ENCODE measurements at places on chromosomes 7 and 10. TPM values are rescaled to one million over a fixed set of nuclear protein-coding genes. Genes with fewer than 3 reads are reported as not detected.

The LRRC18 gene
- total RNA-seq = not detected

GRCh38 chr10:49610114-49610457 lies at the start of gene SLC18A3:
SLC18A3 (plus strand) TSS chr10:49610310; CDS start chr10:49610741, 431 bp downstream.
- DNase-seq = peak; percentile 28

DNA sequence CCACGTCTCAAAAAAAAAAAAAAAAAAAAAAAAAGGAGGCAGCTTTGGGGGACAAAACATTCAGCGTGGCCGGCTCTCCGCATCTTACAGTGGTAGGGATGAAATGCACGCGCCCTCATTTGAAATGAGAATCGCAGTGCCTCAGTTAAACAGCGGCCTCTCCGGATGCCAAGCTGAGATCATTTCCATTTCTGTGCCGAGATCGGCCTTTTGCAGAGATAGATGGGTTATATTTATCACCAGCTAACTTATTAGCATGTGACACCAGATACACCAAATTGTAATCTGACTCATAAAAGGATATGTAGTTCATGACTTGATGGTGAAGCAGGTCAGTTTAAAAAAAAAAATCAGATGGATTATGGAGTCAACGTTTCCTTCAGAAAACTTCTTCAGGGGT lies 138.7 kb downstream of the CUX1 start:
- DNase-seq = no peak

GRCh38 chr10:128044186-128044585 lies 82.0 kb downstream of the MKI67 start:
- DNase-seq = no peak

GRCh38 chr10:56298941-56299340 lies 62.1 kb downstream of the ZWINT start:
- no peak for DNase-seq

DNA sequence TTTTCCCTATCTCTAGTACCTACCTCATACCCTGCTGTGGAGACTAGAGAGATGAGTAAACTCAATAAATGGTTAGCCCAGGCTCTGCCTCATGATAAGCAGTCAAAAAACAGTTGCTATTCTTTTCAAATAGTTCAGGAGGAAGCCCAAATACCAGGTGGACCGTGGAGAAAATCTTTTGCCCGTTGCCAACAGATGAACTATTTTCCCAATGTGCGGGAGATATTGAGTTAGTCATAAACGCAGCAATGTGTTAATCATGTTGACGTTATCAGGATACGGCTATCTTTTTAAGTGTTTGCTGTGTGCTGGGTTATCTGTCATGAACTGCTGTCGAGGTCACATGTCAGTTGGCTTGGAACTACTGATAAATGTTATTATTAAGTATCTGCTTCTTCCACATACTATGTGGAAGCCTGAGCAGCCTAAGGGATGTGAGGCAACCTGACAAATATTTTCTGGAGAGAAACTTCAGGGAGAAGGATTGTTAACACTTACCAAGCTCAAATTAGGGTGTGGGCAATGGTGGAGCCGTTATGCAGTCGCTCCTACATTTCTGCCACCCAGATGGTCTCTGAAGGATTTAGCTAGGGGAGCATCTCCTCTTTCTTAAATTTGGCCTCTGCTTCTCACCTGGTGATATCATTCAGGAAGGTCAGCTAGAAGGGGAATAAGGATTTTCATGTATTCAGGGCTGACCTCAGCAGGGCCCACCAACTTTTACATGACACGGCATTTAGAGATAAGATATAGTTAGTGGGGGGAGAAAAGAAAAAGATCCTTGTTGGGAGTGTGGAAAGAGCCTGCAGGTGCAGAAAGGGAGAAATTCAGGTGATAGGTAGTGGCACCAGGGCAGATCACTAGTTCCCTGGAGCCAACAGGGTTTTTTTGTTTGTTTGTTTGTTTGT lies 33.5 kb upstream of the SLC26A3 start:
- no peak for DNase-seq

- DNase-seq = no peak
These were observed 1.2 kb downstream of the CCM2 start for GRCh38 chr7:45001138-45001694.

- DNase-seq = no peak
These were observed 342.1 kb downstream of the GRID1 start for GRCh38 chr10:86024281-86025041.

The DGKI gene
- total RNA-seq = 0.39 TPM

- no peak for DNase-seq
These were observed 58.1 kb downstream of the CCDC3 start for GRCh38 chr10:12943425-12943824.

DNA sequence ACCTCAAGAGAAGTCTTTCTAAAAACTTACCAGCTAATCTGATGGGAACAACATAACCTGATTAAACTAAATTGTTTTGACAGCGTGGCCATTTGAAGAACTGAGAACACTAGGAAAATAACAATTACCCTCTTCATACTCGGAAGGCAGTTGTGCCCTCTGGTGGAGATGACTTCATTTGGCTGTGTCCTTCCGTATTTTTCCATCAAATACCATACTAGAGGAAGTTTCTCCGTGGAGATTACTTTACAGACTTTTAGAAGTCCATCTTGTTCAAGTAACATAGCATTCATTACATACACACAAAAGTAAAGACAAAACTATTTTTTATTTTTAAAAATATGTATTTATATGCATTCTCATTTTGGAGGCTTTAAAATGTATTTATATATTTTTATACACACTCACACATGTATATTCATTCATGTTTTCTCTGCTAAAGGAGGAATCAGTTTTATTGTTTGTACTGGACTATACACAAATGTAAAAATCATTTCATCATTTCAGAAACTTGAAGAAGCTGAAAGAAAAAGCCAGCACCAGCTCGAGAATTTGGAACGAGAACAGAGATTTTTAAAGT lies 25.2 kb downstream of the SMNDC1 start:
- DNase-seq = peak; percentile 78

DNA sequence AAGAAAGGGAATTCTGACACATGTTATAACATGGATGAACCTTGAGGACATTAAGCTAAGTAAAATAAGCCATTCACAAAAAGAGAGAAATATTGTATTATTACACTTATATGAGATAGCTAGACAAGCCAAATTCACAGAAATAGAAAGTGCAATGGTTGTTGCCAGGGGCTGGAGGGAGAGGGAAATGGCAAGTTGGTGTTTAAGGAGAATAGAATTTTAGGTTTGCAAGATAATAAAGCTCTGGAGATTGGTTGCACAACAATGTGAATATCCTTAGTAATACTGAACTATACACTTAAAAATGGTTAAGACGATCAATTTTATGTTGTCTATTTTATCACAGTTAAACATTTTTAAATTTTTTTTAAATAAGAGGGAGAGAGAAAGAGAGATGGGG lies 25.0 kb upstream of the ADD3 start:
- DNase-seq = no peak

GRCh38 chr7:41730161-41730560 lies 27.3 kb upstream of the INHBA start:
- DNase-seq = no peak

The MYOZ1 gene
- total RNA-seq = 0.19 TPM

The SERPINE1 gene
- 4.7 TPM for total RNA-seq

The CNTNAP2 gene
- total RNA-seq = 47.8 TPM

DNA sequence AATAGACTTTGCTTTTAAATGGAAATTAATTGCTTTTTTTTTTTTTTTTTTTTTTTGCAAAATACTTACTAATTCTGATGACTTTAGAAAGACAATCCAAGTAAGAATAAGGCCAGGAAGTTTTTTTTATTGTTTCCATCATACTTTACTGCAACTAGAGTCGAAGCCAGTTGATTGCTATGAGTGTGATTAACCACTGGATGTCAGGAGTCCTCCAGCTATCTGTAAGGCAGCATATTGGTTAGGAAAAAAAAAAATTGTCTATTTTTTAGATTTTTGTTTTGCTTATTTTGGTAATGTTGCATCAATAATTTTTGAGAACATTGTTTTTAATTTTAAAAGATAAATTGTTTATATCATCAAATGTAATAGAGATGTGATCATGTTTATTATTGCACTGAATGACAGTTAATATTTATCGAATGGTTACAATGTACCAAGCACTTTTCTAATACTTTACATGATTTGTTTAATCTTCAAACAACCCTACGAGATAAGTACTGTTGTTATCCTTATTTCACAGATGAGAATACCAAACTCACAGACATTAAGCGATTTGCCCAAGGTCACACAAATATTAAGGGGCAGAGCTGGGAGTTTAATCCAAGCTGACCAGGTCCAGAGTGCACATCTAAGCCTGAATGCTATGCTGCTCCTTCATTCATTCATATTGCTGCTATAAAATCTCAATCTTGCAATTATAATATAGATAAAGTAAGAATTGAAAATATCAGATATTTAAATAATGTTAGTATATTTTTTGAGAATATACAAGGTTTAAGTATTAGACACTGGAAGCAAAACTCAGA lies 19.9 kb upstream of the LMOD2 start:
- DNase-seq = peak; percentile 54

The SSMEM1 gene
- total RNA-seq = not detected

DNA sequence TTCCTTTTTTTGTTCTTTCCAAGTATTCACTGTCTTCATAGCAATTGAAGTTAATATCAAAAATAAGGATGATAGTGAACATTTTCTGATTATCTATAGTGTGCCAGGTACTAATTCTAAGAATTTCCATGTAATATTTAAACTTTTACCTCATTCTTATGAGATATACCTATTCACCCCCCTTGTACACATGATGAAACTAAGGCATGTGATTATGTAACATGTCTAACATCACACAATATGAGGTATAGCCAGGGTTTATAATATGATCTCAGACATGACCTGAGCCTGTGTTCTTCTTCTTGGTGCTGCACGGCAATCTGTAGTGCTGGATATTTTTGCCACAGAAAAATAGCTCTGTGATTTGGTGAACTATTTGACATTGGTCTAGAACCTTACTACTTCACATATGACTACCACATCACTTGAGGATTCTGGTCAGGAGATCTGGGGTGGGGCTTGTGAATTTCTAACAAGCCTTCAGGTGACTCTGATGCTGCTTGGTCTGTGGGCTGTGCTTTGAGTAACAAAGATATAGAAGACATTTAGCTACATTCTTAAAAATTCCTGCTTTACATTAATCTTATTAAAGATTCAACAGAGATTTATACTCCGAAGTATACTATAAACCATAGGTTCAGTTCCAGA lies 79.1 kb downstream of the TRIM24 start:
- DNase-seq = no peak

The DENND2A gene
- total RNA-seq = 0.87 TPM

DNA sequence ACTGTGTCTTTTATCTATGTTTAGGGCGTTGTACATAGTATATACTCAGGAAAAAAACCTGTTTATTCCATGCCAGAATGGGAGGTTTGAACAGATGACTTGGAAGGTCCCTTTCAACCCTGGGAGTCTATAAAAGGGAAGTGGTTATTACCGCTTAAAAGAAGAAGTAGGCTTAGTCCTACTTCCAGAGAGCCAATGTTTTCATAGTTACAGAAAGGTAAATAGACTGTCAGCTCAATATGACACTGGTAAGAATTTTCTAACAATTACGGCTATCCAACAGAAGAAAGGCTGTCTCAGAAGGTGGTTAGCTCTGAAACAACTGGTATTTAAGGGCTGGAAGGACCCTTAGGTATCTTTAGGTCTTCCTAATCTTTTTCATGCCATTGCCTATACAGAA lies 1.1 kb upstream of the TFAM start:
- no peak for DNase-seq

DNA sequence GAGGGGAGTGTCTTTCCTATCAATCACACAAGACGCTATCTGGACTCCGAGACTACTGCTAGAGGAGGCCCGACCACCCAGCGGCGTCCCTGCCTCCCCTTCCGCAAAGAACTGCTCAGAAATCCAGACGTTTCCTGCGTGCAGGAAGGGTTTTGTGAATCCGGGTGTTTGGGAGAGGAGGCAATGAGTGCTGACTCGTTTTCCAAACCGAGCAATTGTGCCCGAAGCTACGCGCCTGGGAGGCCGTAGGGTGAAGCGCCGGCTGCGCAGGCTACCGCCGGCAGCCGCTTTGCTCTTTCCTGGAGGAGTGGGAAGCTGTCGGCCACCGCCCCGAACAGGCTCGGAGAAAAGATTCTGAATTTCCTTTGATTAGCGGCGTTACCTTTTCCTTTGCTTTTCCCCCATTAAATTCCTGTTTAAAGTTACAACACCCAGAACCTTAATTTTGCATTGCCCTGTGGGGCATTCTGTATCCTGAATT lies 5.3 kb downstream of the VAX1 start:
- peak; percentile 67 for DNase-seq

GRCh38 chr10:16521311-16522016 lies at the start of gene C1QL3:
C1QL3 (minus strand) TSS chr10:16521879; CDS start chr10:16521065, 814 bp downstream.
- peak; percentile 48 for DNase-seq

DNA sequence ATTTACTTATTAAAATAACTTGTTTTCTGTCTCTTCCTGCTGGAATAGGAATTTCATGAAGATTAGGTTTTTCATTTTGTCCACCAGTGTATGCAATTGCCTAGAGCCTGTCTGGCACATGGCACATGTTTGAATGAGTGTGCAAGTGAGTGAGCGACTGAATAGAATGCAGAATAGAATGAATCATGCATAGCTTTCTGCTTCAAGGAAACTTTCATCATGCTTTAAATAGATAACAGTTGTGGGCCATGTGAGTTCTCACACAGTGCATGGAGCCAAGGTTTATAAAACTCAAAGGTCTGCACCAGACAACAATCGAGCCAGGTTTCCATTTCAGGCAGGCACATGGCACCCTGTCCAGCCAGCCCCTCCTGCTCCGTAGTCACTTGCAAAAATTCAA lies 74.2 kb upstream of the HECW1 start:
- no peak for DNase-seq

The FAM24B gene
- total RNA-seq = 8.0 TPM

- no peak for DNase-seq
These were observed 5.0 kb upstream of the CDH23 start for GRCh38 chr10:71391701-71392100.

The RSPH10B2 gene
- total RNA-seq = 0.34 TPM

The TMEM229A gene
- total RNA-seq = 22.2 TPM

GRCh38 chr10:132488231-132488821 lies 49.3 kb upstream of the INPP5A start:
- DNase-seq = no peak

The NEURL1 gene
- 0.52 TPM for total RNA-seq

- no peak for DNase-seq
These were observed 59.9 kb upstream of the INPP5A start for GRCh38 chr10:132477398-132478340.

DNA sequence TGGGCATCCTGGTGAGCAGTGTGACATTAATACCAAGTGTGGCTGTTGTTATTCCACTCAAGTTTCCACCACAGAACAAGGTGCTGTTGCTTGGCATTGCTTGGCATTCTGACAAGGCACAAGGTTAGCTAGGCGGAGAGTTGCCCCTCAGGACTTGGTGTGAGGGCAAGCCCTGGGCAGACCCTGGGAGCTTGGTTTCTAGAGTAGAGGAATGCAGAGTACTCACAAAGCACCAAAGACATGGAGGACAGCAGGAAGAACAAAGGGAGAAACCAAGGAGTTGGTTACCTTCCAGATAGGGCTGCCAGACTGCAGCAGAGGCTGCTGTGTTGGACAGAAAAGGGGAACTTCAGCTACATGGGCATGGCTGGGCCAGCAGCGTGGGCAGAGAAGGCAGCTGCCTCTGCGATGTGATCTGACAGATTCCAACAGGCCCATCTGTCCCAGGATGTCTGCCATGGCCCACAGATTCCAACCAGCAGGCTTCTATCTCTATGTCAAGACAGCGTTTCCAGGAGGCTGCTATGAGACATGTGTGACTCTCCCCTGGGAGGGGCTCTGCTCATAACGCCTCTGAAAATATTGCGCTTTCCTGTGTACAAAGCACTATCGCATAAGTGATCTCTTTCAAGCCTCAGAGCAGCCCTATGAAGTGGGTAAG lies 1.8 kb downstream of the GOLGA7B start:
- DNase-seq = no peak

The ITGB8 gene
- total RNA-seq = 1.3 TPM

- peak; percentile 15 for DNase-seq
These were observed 327.9 kb downstream of the ACTR3B start for GRCh38 chr7:153087498-153087897.

GRCh38 chr7:45080265-45080957 lies 8.4 kb downstream of the NACAD start:
- no peak for DNase-seq
